ENCODE measurements at places on chromosomes 12 and 14.

- no peak for DNase-seq
Measured at GRCh38 chr14:59247801-59248584, 59.5 kb downstream of the DAAM1 start.

- no peak for DNase-seq
Measured at GRCh38 chr14:101461891-101462290, 99.4 kb upstream of the DIO3 start.

- DNase-seq = peak; percentile 66
Measured at GRCh38 chr12:124940393-124941169, 26.1 kb upstream of the UBC start.

- no peak for DNase-seq
Measured at GRCh38 chr12:11722071-11722470, 72.6 kb downstream of the ETV6 start.

GRCh38 chr12:28629691-28630090, 439.4 kb downstream of the CCDC91 start:
- no peak for DNase-seq

DNA sequence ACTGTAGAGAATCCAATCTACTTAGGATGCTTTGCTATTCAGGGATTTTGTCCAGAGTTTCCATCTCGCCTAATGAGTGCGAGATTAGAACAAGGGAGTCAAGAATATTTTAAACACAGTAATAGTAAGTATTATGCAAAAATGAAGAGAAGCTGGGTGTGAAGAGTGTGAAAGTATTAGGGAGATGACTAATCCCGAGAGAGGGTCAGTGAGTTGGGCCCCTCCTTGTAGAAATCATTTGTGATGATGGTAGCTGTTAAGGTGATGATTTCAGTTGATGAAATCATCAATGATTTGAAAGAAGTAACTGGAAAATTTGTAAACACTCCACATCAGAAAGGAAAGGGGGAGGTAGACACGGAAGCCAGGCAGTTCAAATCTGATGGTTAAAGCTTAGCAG, 478.9 kb upstream of the MGAT4C start:
- no peak for DNase-seq

DNA sequence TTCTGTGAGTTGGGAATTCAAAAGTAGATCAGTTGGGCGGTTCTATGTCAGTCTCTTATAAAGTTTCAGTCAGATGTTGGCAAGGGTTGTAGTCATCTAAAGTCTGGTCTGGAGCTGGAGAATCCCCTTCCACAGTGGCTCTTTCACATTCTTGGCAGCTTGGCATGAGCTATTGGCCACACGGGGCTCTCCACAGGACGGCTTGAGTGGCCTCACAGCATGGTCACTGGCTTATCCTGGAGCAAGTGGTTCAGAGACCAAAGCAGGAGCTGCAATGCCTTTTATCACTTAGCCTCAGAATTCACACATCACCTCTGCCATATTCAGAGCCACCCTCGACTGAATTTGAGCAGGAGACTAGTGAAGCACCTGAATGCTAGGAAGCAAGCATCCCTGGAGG, 7.1 kb upstream of the KICS2 start:
- no peak for DNase-seq

DNA sequence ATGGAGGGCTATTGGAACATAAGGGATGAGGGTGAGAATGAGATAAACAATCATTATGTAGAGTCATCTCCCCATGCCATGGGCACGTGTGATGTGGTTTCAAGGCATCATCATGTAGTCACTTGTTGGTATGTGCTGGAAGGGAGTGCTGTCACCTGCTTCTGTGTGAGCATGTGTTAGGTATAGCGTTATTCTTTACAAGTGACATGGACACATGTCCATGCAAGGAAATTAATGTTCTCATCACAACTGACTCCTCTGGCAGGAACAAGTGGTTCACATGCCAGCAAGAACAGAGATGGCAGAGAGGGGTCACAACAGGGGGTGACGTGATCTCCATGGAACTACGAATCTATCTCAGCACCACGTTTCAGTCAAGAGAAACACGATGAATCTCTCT, 815.8 kb downstream of the BCL11B start:
- no peak for DNase-seq

DNA sequence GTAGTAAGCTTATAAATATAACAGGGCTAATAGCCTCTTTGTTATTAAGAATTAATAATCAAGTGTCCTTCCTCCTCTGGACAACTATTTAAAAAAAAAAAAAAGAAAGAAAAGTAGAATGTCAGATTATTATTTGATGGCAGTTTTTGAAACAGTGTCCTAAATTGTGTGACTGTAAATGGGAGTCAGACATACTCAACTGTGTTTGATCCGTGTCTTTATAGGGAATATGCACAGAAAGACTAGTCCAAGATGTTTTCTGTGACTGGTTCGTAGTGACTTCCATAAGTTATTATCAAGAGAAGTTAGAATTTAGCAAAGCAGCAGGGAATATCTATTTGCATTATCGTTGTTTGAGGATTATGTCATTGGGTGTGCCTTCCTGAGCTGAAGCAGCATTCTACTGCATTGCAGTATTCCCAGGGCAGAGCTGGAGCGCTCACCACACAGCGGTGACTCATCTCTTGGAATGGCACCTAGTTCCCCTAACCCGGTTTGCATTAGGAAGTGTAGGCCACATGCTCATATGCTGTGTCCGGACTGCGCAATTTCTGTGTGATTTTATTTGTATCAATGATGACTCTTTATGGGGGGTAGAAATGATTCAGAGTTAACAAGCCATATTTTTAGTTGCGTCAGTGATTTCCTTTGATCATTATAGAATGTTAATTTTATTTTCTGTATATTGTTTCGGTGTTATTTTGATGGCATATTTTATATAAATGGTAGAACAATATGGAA, 7.9 kb downstream of the DYNC1H1 start:
- peak; percentile 91 for DNase-seq

GRCh38 chr14:96649327-96649601, 147.1 kb downstream of the PAPOLA start:
- no peak for DNase-seq

GRCh38 chr14:77561881-77562280, 54.6 kb downstream of the SPTLC2 start:
- DNase-seq = no peak

DNA sequence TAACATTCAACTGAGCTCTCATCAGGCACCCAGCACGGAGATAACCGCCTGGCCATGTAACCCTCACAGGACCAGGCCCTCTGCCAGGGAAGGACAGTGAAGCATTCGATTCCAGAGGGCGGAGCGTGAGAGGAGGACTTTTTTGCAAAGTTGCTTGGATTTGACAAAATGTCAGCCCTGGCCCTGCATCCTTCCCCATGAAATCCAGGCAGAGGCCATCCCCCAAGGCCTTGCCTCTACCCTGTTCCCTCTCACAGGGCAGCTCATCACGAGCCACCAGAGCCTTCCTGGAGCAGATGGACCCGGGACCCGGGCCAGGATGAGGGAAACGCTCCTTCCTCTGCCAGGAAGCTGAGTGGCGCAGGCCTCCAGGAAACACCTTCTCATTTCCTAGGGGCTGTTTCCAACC, 17.0 kb downstream of the CAMKK2 start:
- no peak for DNase-seq

GRCh38 chr12:121560392-121561008, 20.3 kb downstream of the KDM2B start:
- no peak for DNase-seq

DNA sequence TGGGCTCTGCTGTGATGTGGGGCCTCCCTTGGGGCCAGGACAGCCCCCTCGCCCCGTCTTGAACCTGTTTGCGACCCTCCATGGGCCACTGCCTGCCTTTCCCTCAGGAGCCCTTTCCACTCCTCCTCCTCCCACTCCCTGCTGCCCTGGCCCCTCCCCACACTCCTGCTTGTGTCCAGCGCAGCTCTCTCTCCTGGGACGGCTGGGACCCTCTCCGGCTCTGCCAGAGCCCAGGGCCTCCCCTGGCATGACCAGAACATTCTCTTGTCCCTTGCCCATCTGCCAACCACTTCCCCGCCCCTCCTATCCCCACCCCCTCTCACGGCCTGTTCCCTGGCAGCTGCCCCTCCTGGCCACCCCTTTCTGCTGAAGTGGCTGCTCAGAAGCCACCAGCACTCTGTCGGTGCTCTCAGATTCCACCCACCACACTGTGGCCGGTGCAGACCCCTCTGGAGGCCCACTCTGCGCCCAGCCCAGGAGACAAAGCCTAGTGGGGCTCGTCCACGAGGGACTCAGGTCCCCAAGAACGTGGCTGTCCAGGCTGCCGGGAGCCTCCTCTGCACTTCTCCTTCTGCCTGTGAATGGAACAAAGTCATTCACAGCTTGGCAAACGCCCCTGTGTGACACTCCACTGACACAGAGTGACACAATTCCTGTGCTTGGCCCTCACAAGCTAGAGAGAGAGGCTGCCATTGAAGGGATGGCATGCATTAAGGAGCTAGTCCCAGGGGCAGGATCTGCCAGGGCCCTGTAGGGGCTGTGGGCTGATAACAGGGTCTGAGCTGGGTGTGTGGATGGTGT, 1.4 kb downstream of the ASPG start:
- no peak for DNase-seq

- no peak for DNase-seq
Measured at GRCh38 chr12:113548467-113548866, 76.8 kb upstream of the LHX5 start.

DNA sequence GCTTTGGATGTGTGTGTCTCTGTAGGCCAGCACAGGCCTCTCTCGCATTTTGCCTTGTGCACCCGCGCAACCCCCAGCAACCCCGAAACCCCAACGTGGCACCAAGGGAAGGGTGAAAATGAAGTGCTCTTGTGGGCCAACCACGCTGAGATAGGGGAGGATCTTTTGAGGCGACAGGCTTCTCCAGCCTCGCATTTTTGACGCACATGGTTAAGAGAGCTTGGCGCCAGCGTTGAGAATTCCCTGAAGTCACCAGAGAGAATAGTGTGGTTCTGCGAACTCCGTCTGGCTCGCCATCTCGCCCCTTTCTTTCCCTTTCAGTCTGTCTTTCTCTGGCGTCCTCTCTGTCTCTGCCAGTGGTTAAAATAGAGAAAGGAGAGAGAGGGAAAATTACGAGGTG, 1.9 kb upstream of the TBX3 start:
- no peak for DNase-seq

DNA sequence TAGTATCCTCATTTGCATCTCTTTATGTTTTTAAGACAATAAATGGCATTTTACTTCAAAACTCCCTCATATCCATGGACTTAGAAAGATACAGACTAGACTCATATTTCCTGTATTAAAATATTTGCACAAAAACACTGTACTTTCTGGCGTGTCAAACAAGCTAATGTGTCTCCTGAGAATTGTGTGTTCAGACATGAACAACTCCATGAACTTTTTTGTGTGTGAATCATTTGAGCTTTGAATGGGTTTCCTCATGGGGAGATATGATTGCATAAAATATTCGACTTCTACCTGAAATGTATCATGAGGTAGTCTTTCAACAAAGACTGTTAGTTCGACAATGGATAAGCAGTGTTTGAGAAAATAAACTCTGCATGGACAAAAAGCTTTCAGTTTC, 58.8 kb downstream of the TMEM30B start:
- DNase-seq = no peak

GRCh38 chr12:15534322-15534721, 212.0 kb downstream of the PTPRO start:
- DNase-seq = no peak

GRCh38 chr12:78248321-78248720, 417.6 kb downstream of the NAV3 start:
- DNase-seq = no peak

GRCh38 chr14:60647081-60647836, 2.0 kb downstream of the SIX1 start:
- no peak for DNase-seq

DNA sequence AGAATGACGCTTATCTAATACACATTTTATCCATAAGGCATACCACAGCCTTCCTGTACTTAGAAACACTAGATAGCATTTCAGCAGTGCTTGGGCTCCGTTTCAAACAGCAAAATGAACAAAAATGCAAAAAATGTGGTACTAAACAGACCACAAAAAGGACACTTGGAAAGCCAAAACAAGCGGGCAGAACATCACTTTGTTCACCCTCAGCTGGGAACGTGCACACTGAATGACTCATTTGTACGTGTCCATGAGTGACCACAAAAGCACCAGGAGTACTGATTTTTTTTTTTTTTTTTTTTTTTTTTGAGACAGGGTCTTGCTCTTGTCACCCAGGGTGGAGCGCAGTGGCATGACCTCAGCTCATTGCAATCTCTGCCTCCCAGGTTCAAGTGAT, 8.9 kb upstream of the FOXN3 start:
- DNase-seq = peak; percentile 64

DNA sequence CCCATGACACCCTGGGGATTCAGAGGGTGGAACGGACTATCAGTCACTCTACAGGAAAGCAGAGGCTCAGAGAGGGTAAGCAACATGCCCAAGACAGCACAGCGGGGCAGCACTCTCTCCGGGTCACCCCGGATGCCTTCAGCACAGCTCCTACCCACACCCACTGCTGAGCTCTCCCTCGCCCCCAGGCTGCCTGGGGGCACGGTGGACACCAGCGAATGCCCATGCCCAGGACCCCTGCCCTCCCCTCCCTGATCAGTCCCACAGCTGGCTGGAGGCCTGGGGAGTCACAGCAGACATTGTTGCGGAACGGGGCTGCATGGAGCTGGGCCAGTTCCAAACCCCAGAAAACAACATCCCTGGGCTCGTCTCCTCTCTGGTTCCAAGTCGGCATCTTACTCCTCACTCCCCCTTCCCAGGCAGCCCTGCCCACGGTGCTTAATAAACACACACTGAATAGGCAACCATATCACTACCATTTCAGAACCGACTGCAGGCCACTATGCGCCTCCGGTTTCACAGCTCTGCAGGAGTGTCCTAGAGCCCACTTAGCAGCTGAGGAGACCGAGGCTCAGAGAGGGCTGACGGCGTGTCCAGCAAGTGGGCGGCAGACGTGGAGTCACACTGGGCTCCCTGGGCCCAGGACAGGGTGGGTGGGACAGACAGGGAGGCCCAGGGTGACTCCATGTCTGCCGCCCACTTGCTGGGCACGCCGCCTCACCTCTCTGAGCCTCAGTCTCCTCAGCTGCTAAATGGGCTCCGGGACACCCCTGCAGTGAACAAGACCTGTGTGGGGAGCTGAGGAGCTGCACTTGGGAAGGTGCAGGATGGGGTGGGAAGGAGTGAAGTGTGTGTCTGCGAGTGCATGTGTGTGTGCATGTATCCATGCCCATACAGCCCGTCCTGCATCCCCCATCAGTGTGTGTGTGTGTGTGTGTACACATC, 27.0 kb downstream of the CCDC85C start:
- DNase-seq = no peak

DNA sequence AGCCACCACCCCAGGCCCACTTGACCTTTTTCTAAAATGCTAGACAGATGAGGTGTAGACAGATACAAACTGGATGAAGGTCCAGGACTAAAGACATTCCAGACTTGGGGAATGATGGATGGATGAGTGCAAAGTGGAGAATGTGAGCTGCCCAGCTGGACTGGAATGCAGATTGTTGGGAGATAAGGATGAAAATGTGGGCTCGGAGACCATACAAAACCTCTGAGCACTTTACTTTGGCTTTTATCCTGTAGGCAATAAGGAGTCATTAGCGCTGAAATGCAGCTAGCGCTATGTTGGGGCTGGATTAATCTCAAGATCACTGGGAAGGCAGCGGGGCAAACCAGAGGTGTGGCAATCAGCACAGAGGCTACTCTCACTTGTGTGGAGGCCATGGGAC, 64.7 kb upstream of the GNPNAT1 start:
- no peak for DNase-seq
